ENCODE measurements at places on chromosomes 7 and 10. TPM values are rescaled to one million over a fixed set of nuclear protein-coding genes. Genes with fewer than 3 reads are reported as not detected.
A peak's percentile ranks its signal among the peaks of the same experiment; 100 is the strongest.

PTPRN2 gene
- total RNA-seq: 12.7 TPM

BNIP3 gene
- total RNA-seq: 37.9 TPM

LIPN gene
- 0.31 TPM for total RNA-seq

ITIH5 gene
- 34.9 TPM for total RNA-seq

DNA sequence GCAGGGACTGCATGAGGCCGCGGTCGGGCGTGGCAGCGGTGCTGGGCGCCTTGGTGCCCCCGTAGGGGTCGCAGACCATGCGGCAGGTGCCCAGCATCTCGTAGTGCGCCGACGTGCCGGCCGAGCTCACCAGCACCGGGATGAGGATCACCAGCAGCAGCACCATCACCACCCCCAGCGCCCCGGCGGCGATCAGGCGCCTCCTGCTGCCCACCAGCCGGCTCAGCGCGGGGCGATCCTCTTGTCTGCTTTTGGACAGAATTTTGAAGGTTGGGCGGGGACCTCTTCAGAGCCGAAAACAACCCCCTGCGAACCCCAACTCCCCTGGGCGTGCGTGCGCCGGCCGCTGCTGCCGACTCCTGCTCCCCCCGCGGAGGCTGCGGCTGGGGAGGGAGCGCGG, 779 bp downstream of the C1QL3 start:
- DNase-seq: no peak

GRCh38 chr10:51789903-51790302, 90.5 kb upstream of the CSTF2T start:
- no peak for DNase-seq

DNA sequence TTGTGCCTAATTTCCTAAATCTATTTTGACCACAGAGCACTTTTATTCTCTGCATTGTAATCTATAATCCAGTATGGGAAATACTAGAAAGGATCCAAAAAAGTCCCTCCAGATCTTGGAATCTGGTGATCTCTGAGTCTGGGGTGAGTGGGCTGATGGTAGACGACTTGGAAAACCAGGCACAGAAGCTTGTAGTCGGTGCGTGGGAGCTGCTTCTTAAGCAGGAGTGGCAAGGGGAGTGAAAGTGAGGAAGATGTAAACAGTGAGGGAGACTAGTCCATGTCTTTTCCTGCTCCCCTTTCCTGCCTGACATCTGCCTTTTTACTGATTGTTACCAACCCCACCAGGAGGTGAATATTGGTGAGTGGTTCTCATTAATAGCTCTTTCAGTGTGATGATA, 6.8 kb downstream of the AUTS2 start:
- no peak for DNase-seq

GRCh38 chr7:12093365-12093764, 117.7 kb upstream of the TMEM106B start:
- no peak for DNase-seq

DNA sequence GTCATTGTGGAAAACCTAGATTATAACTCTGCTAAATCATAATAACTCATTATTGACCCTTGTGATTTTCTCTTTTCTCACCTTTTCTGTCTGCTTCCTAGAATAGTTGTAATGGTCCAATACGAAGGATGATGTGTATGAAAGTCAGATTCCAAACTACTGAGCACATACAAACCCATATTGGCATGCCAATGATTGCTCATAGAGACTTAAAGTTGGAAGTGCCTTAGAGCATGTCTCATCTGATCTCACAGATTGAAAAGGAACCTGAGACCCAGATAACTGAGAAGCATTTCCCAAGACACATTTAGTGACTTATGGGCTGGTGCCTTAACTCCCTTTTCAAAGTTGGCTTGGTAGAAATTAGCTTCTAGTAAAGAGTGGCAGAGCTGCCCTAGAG, 594.3 kb downstream of the REEP3 start:
- no peak for DNase-seq

GRCh38 chr7:111833466-111833865, 271.2 kb upstream of the IMMP2L start:
- DNase-seq: no peak

DNA sequence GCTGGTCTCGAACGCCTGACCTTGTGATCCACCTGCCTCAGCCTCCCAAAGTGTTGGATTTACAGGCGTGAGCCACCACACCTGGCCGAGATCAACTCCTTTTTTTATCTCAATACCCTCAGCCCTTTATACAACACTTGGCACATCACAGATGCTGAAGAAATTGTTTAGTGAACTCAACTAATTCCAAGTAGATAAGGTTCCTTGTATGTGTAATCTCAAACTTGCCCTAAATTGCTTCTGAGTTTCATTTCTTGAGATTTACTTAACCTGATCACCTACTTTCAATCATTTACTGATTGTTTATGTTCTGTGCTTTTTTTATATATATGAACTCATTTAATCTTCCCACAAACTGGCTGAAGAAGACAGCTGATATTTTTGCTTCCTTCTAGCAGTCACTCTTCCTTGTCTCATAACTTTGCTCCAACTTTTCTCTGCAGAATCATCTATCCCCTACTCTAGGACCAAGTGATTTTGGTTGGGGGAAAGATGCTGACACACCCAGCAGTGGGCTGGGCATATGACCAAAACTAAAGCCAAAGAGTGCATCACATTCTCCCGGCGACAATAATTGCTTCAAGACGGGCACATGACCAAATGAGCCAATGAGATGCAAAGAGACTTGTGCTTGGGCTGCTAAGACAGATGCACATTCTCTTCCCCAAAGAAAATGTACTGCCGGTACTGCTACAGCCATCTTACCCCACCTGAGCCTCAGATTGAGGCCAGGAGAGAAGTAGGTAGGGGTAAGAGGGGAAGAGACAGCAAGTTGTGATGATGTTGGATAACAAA, 40.3 kb upstream of the ARID5B start:
- no peak for DNase-seq

GRCh38 chr7:100093054-100093453, 4.3 kb downstream of the COPS6 start:
- DNase-seq: no peak

DNA sequence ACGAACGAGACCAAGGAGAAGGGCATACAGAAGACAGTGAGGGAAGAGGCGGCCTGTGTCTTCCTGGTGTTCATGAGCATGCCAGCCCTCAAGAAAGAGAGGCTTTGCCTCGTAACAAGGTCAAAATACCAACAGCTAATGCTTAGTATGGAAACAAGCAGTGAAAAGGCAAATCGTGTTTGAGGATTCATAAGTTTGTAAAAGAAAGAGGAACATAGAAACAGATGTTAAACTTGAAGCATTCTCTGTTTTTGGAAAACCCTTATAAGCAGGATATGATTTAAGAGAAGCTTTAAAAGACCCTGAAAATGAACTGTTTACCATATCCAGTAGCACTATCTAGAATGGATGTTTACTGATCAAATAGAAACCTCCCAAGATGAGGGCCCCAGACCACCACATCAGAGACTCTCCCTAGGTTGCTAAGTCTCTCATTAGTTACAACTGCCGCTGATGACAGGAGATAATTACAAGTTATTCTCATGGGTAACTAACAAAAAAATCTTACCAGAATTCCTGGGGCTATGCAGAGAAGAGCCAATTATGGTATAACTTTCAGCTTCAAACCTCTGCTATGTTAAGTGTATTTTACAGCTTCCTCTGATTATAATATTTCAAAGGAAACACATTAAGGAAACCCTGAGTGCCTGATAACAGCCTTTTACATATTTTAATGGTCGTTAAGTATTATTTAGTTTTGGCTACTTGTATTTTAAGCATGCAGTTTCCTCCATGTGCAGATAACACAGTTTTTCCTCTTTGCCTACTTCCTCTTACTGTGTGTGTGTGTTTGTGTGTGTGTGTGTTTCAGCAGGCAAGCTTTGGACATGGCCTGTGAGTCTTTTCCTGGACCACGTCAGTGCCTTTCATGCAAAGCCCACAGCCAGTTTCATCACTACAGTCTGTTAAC, 17.9 kb downstream of the JCAD start:
- no peak for DNase-seq

- DNase-seq: peak; percentile 65
These were observed 86.4 kb upstream of the SEMA3C start for GRCh38 chr7:81005254-81005653.

All from sciatic nerve (tissue), 2 donors.